ENCODE measurements at places on chromosomes 5 and 9.
A peak's percentile ranks its signal among the peaks of the same experiment; 100 is the strongest.

GRCh38 chr9:86034863-86035734, 64.3 kb downstream of the GOLM1 start:
- DNase-seq, result peak; percentile 14

GRCh38 chr9:110083866-110084265, 124.1 kb downstream of the C9orf152 start:
- no peak for DNase-seq

DNA sequence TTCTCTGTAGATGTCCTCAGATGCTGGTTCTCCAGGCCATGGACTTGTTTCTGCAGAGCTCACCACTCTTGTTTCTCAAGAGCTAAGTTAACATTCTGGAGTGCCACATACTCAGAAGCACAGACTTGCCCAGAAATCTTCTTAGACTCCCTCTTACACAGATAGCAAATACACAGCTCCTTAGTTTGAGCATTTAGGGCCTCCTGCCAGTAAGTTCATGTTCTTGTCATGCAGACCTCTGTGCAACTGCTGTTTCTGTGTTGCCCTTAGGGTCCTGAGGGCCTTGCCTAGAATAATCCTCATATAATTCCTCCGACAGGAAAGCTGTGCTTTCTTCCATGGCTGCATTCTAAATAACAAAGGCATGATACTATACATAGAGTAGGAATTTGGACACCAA, 1.3 kb upstream of the PTPDC1 start:
- no peak for DNase-seq

DNA sequence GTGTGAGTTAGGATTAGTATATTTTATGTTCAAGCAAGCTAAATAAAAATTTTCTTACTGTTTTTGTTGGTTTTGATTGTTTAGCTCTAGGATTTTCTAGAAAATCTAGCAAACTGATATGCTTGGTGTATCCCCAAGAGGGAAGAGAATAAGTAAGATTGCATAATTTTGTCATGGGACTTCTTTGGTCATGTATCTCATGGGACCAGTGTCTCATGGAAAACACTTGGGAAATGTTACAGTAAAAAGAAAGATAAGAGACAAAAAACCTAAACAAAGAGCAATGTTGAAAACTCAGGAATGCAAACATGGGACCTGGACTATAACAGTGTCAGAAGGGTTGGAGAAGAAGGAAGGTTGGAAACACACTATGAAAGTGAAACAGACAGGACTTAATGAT, 119.4 kb downstream of the TLR4 start:
- DNase-seq, result no peak

DNA sequence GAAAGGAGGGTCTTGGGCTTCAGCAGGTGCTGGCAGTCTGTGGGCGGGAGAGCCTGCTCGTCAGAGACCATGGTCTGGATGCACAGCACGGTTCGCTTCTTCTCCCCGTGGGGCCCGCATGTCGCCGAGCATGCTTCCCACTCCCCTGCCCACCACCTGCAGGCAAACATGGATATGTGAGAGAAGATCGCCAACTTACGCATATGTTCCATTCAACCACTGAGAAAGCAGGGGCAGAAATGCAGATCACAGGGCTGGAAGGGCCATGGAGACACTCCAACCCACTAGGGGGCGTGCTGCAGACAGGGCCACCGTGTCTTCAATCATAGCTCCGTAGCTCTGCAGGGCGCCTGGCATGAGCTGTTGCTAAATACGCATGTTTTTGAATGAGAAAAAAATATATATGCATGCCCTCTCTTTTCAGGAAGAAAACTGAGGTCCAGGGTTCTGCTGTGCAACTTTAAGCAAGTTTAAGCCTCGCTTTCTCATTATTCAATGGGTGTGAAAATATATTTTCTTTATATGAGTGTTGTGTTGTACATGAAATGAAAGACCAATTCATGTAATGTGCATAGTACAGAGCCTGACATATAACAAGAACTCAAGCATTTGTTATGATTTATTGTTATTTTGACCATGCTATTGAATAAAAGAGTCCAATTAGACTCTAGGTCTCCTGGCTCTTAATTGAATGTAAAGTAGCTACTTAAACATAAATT, 148.0 kb downstream of the TARS1 start:
- DNase-seq, result peak; percentile 53

DNA sequence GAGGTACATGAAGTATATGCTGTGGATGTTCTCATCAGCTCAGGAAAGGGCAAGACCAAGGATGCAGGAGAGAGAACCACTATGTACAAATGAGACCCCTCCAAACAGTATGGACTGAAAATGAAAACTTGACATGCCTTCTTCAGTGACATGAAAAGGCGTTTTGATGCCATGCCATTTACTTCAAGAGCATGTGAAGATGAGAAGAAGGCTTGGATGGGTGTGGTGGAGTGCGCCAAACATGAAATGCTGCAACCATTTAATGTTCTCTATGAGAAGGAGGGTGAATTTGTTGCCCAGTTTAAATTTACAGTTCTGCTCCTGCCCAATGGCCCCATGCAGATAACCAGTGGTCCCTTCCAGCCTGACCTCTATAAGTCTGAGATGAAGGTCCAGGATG, 47.7 kb downstream of the SEMA4D start:
- no peak for DNase-seq

DNA sequence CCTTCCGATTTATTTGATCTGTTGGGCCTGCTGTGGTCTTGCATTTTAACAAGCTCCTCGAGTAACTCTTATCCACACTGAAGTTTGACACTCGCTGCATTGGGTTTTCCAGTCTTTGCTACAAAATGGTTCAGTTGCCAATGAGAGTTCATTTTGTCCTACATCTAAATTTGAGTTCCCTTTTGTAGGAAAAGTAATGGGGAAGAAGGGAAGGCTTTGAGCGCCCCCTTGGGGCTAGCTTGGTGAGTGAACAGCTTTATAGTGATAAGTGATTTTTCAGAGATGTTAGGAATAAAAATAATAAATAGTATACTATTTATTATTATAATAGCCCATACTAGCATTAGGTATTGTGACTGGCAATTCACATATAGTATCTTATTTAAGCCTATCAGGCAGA, 89.9 kb upstream of the GNAQ start:
- DNase-seq, result peak; percentile 62

DNA sequence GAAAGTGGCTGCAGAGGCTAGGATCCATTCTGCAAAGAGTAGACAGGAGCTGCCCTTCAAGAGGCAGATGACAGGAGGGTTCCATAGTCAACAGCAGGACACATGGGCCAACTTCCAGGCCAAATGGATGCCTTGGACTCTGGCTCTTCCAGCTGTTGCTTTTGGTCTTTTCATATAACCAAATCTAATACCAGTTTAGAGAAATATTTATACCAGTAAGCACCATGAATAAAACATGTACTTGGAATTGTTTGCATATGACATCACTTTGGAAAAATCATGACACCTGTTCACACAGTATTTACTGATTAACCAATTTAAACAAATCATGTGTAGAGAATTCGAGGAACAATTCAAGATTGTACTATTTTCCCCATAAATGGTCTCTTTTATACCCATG, 481.3 kb downstream of the DMRT2 start:
- no peak for DNase-seq

GRCh38 chr5:151897020-151897552, 27.6 kb downstream of the GLRA1 start:
- no peak for DNase-seq

- no peak for DNase-seq
These were observed 48.3 kb upstream of the EGFL7 start for GRCh38 chr9:136614372-136614922.

DNA sequence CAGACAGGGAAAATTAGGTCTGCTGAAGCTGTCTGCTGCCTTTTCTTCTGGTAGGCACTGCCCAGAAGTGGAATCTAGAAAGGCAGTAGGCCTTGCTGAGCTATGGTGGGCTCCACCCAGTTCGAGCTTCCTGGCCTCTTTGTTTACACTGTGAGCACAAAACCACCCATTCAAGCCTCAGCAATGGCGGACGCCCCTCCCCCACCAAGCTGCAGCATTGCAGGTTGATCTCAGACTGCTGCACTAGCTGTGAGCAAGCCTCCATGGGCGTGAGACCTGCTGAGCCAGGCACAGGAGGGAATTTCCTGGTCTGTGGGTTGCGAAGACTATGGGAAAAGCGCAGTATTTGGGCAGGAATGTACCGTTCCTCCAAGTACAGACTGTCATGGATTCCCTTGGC, 18.5 kb downstream of the AGTPBP1 start:
- DNase-seq, result no peak

GRCh38 chr5:36422952-36423351, 121.2 kb upstream of the RANBP3L start:
- no peak for DNase-seq

- DNase-seq, result no peak
These were observed 147.7 kb downstream of the GLIS3 start for GRCh38 chr9:4152101-4152600.

GRCh38 chr9:123637945-123638634, 282.1 kb downstream of the CRB2 start:
- peak; percentile 46 for DNase-seq

DNA sequence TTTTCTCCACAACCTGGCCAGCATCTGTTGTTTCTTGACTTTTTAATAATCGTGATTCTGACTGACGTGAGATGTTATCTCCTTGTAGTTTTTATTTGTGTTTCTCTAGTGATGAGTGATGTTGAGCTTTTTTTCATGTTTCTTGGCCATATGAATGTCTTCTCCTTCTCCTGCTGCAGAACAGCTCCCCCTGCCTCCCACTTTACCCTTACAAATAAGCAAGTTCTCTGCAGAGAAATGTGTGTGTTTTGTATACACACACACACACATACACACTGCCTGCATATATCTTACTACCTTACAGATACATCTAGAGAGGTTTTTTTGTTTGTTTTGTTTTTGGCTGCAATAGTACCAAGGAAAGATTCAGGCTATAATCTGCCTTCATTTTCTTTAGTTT, 88.7 kb upstream of the PHF24 start:
- DNase-seq, result no peak

DNA sequence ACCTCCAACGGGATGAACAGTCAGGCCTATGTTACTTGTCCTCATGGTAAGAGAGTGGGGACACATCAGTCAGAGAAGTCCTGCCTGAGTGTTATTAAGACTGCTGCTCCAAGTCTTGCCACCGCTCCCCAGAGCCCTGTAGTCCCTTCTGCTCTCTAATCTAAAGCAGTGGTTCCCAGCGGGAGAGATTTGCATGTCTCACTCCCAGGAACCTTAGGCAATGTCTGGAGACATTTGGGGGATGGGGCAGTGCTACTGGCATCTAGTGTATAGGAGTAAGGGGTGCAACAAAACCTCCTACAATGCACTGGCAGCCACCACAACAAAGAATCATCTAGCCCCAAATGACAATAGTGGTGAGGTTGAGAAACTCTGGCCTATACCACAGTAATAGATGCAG, 2.6 kb upstream of the SVEP1 start:
- DNase-seq, result no peak

DNA sequence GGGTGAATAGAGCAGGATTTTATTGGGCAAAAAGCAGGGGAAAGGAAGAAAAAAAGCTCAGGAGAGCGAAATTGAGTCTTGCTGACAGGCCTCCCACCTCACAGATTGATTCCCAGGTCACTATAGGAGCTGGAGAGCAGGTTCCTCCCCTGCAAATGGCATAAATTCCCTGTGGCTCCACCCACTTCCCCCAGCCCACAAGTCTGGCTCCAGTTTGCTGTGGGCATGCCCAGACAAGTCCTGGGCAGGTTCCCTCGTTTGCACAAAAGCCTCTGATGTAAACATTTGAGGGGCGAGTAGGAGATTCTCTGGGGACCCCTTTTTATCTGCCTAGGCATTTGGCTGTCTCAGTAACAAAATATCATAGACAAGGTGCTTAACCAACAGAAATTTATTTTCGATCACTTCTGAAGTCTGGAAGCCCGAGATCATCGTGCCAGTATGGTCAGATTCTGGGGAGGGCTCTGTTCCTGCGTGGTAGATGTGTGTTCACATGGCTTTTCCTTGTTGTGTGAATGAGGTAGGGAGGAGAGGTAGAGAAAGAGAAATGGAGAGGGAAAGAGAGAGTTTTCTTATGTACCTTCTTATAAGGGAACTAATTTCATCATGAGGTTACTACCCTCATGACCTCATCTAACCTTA, 614.5 kb downstream of the MAT2B start:
- no peak for DNase-seq

DNA sequence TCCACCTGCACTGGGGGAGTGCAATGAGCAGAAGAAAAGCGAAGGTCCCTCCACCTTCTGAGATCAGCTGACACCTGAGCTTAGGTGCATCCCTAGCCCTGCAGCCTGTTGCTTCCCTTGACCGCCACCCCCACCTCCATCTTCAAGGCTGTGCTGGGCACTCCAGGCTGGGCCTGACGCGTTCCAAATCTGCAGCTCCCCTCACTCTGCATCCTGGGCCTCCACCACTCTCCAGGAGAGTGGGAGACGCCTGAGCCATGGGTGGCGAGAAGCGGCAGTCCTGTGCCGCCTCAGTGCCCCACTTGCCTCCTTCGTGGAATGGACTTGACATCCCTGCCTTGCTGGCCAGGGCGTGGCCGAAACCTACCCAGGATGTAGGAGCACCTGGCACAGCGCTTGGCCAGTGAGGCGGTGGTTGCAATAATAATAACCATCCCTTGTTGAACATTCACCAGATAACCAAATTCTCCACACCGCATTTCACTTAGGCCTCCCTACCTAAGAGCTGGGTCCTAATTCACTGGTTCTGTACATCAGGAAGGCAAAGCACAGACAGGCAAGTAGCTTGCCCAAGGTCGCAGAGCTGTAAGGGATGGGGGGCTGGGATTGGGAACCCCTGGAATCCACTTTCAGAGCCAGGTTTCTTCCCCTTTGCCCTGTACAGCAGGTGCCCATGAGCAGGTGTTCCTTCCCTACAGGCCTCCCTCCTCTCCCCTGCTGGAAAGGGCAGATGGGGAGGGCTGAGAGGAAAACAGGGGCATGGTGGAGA, 11.7 kb downstream of the B4GALT7 start:
- no peak for DNase-seq

DNA sequence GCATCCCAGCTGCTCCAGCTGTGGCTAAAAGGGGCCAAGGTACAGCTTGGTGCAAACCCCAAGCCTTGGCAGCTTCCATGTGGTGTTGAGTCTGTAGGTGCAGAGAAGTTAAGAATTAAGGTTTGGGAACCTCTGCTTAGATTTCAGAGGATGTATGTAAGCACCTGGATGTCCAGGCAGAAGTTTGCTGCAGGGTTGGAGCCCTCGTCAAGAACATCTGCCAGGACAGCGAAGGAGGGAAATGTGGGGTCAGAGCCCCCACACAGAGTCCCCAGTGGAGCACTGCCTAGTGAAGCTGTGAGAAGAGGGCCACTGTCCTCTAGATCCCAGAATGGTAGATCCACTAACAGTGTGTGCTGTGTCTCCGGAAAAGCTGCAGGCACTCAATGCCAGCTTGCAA, 236.2 kb upstream of the ADRA1B start:
- DNase-seq, result no peak

GRCh38 chr5:68745448-68745847, 348.4 kb upstream of the SLC30A5 start:
- peak; percentile 3 for DNase-seq

All from activated CD4-positive, alpha-beta T cell treated with anti-CD3 and anti-CD28 coated beads, Interleukin-2, Interleukin-6, amounts not matched to agents 100 ng/mL and 50 ng/mL, durations not matched to agents 16 hours and 8 hours (primary cell).